ENCODE measurements at places on chromosomes 16 and 17.
A peak's percentile ranks its signal among the peaks of the same experiment; 100 is the strongest.

- no peaks in the 10 kb centered on the region for H3K27me3 ChIP-seq
- H3K36me3 ChIP-seq: no peaks in the 10 kb centered on the region
- DNase-seq: no peak
- H3K4me3 ChIP-seq: no peak overlapping the region
Measured at GRCh38 chr16:68000450-68000849, 1.2 kb upstream of the DPEP2 start.

GRCh38 chr17:50218771-50219315 lies 17.4 kb upstream of the COL1A1 start:
- H3K27me3 ChIP-seq: no peaks in the 10 kb centered on the region
- peak overlapping the region; percentile 46 for H3K27ac ChIP-seq
- no peaks in the 10 kb centered on the region for H3K36me3 ChIP-seq
- H3K4me1 ChIP-seq: peaks cover 25% of the 10 kb centered on the region
- peak overlapping the region; percentile 30 for H3K4me3 ChIP-seq

- no peak overlapping the region for H3K4me3 ChIP-seq
- no peak for DNase-seq
- no peak overlapping the region for H3K27ac ChIP-seq
- no peaks in the 10 kb centered on the region for H3K27me3 ChIP-seq
- H3K4me1 ChIP-seq: peaks cover 2% of the 10 kb centered on the region
Measured at GRCh38 chr17:68011199-68011665, 15.0 kb upstream of the C17orf58 start.

GRCh38 chr17:60676758-60677307 lies 818 bp upstream of the BCAS3 start:
- no peak for DNase-seq
- no peaks in the 10 kb centered on the region for H3K36me3 ChIP-seq
- H3K27me3 ChIP-seq: no peaks in the 10 kb centered on the region
- peaks cover 6% of the 10 kb centered on the region for H3K4me1 ChIP-seq

DNA sequence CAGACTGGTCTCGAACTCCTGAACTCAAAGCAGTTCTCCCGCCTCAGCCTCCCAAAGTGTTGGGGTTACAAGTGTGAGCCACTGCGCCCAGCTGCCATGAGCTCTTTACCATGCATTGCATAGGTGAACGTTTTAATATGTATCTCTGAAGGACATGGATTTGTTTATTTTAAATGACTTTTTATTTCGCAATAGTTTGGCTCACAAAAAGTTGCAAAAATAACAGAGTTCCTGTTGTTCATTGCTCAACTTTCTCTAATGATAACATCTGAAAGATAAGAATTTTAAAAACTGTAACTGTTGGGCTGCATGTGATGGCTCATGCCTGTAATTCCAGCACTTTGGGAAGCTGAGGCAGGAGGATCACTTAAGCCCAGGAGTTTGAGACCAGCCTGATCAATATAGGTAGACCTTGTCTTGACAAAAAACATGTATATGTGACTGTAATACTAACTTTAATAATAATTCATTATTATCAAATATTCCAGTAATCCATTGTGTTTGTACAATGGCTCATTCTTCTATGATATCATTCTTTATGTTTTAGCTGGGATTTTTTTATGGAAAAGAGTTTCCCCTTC lies 80.1 kb downstream of the ABCC1 start:
- H3K36me3 ChIP-seq: 0 out of 2 replicates have a peak, but pooled peaks cover 6% of the 10 kb centered on the region
- H3K27me3 ChIP-seq: no peaks in the 10 kb centered on the region
- no peaks in the 10 kb centered on the region for H3K4me1 ChIP-seq

DNA sequence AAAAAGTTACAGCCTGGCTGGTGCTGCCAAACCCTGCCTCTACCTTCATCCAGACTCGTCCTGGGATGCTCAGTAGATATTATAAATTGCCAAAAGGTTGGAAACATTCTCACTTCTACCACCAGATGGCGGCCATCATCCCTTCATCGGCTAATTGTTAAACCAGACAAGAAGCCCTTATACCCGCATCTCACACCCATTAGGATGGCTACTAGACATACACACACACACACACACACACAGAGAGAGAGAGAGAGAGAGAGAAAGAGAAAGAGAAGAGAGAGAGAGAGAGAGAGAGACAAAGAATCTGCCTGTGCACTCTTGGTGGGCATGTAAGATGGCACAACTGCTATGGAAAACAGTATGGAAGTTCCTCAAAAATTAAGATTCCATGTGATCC lies 15.0 kb upstream of the SCIMP start:
- H3K4me3 ChIP-seq: no peak overlapping the region
- peak; percentile 72 for DNase-seq
- no peaks in the 10 kb centered on the region for H3K27me3 ChIP-seq
- no peak overlapping the region for H3K27ac ChIP-seq

GRCh38 chr17:50169121-50169764 lies 3.4 kb downstream of the SGCA start:
- no peaks in the 10 kb centered on the region for H3K27me3 ChIP-seq
- peak overlapping the region; percentile 19 for H3K4me3 ChIP-seq
- DNase-seq: peak; percentile 78
- H3K27ac ChIP-seq: no peak overlapping the region
- H3K36me3 ChIP-seq: no peaks in the 10 kb centered on the region
- H3K4me1 ChIP-seq: peaks cover 46% of the 10 kb centered on the region

DNA sequence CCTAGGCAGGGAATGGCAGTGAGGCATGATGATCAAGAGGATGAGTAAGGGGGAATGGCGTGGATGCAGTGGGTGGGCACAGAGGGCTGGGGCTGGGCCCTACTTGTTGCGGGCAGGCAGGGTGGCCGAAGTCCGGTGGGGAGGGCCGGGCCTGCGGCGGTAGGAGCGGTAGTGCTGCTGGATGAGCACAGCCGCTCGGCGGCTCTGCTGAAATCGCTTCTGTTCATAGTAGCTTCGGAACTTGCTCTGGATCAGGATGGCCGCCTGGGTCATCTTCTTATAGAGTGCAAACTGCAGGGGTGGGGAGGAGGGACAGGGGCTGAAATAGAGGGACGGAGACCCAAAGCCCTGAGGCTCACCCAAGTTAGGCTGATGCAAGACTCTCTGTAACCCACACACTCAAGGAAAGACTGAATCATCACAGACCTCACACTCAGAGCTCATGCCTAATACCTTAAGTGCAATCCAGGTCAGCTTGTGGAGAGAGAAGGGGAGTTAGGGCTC lies 1.5 kb upstream of the SPAG7 start:
- peak overlapping the region; percentile 90 for H3K27ac ChIP-seq
- H3K27me3 ChIP-seq: no peaks in the 10 kb centered on the region
- DNase-seq: no peak
- H3K36me3 ChIP-seq: peaks cover 18% of the 10 kb centered on the region
- H3K4me3 ChIP-seq: peak overlapping the region; percentile 70

GRCh38 chr16:70634861-70635260 lies 11.5 kb upstream of the IL34 start:
- DNase-seq: no peak
- H3K4me3 ChIP-seq: no peak overlapping the region
- no peaks in the 10 kb centered on the region for H3K27me3 ChIP-seq
- H3K36me3 ChIP-seq: no peaks in the 10 kb centered on the region
- no peaks in the 10 kb centered on the region for H3K4me1 ChIP-seq

DNA sequence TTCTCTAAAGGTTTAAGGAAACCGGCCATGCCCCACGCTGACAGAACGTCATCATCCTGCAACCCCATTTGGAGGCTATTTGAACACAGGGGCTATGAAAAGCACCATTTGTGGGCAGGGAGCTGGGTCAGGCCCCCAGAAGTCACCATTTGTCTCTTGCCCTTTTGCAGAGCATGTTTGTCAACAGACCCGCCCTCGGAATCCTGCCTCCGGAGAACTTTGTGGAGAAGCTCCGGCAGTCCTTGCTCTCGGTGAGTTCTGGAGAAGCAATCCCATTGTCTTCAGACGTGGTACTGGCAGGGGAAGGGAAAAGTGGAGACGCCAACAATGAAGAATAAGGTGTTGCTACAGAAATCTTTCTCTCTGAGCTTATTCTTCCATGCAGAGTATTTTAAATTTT lies 33.5 kb downstream of the TMEM186 start:
- DNase-seq: no peak
- H3K36me3 ChIP-seq: no peaks in the 10 kb centered on the region
- no peak overlapping the region for H3K4me3 ChIP-seq

- no peak overlapping the region for H3K27ac ChIP-seq
- H3K27me3 ChIP-seq: no peaks in the 10 kb centered on the region
- H3K4me1 ChIP-seq: peaks cover 5% of the 10 kb centered on the region
- H3K4me3 ChIP-seq: no peak overlapping the region
- H3K36me3 ChIP-seq: no peaks in the 10 kb centered on the region
- no peak for DNase-seq
Measured at GRCh38 chr16:89179656-89180315, 8.2 kb downstream of the CDH15 start.

GRCh38 chr16:55391760-55392375 lies 67.9 kb downstream of the IRX6 start:
- H3K36me3 ChIP-seq: no peaks in the 10 kb centered on the region
- H3K27me3 ChIP-seq: peaks cover 36% of the 10 kb centered on the region
- no peak overlapping the region for H3K27ac ChIP-seq
- DNase-seq: no peak
- no peaks in the 10 kb centered on the region for H3K4me1 ChIP-seq

GRCh38 chr17:80827646-80828643 lies 163.7 kb upstream of the CHMP6 start:
- no peaks in the 10 kb centered on the region for H3K27me3 ChIP-seq
- peaks cover 44% of the 10 kb centered on the region for H3K4me1 ChIP-seq
- H3K36me3 ChIP-seq: peaks cover 5% of the 10 kb centered on the region
- no peak overlapping the region for H3K4me3 ChIP-seq

DNA sequence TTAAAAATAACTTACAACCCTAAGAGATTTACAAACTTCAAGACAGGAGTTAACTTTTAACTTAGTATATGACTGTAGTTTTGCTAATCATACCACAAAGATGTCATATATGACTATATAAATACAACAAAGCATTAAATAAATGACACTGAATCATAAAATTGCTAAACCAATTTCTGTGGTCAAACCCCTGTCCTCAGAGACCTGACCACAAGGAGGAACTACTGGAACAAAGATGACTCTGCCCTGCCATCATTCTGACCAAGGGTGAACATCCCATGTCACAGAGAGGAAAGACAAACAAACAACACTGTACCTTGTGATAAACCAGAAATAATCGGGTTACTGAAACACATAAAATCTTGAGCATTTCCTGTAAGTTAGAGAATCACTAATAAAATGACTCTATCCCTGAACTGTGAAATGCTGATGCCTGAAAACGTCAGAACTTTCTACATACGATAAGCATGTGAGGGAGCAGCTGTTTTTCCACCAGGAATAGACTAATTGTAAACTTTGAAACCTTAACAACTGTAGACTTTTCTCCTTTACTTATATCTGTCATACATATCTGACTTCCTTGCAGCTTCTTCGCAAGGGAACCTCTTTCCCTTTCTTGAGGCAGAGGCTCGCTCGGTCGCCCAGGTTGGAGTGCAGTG lies 47.9 kb downstream of the WDR59 start:
- peaks cover 18% of the 10 kb centered on the region for H3K36me3 ChIP-seq
- no peaks in the 10 kb centered on the region for H3K27me3 ChIP-seq
- no peak overlapping the region for H3K4me3 ChIP-seq
- no peaks in the 10 kb centered on the region for H3K4me1 ChIP-seq
- no peak for DNase-seq

- H3K4me3 ChIP-seq: no peak overlapping the region
- H3K27me3 ChIP-seq: no peaks in the 10 kb centered on the region
- H3K36me3 ChIP-seq: no peaks in the 10 kb centered on the region
Measured at GRCh38 chr16:12653820-12654392, 149.8 kb downstream of the CPPED1 start.

GRCh38 chr16:5186381-5186903 lies 88.8 kb upstream of the EEF2KMT start:
- no peaks in the 10 kb centered on the region for H3K4me1 ChIP-seq
- H3K27me3 ChIP-seq: no peaks in the 10 kb centered on the region
- H3K36me3 ChIP-seq: no peaks in the 10 kb centered on the region
- no peak overlapping the region for H3K27ac ChIP-seq
- no peak for DNase-seq

GRCh38 chr17:39736319-39737165 lies 1.2 kb upstream of the GRB7 start:
- H3K4me1 ChIP-seq: peaks cover 58% of the 10 kb centered on the region
- H3K36me3 ChIP-seq: no peaks in the 10 kb centered on the region
- peak; percentile 47 for DNase-seq
- H3K27ac ChIP-seq: peak overlapping the region; percentile 16
- H3K27me3 ChIP-seq: no peaks in the 10 kb centered on the region

- peak; percentile 12 for DNase-seq
- H3K4me1 ChIP-seq: peaks cover 15% of the 10 kb centered on the region
- H3K27ac ChIP-seq: peak overlapping the region; percentile 29
- peaks cover 4% of the 10 kb centered on the region for H3K36me3 ChIP-seq
Measured at GRCh38 chr16:4263504-4264436, 9.1 kb downstream of the TFAP4 start.

GRCh38 chr17:38587947-38588787 lies 17.6 kb downstream of the SRCIN1 start:
- no peaks in the 10 kb centered on the region for H3K36me3 ChIP-seq
- peaks cover 36% of the 10 kb centered on the region for H3K4me1 ChIP-seq
- H3K4me3 ChIP-seq: no peak overlapping the region
- no peaks in the 10 kb centered on the region for H3K27me3 ChIP-seq
- H3K27ac ChIP-seq: no peak overlapping the region
- no peak for DNase-seq

DNA sequence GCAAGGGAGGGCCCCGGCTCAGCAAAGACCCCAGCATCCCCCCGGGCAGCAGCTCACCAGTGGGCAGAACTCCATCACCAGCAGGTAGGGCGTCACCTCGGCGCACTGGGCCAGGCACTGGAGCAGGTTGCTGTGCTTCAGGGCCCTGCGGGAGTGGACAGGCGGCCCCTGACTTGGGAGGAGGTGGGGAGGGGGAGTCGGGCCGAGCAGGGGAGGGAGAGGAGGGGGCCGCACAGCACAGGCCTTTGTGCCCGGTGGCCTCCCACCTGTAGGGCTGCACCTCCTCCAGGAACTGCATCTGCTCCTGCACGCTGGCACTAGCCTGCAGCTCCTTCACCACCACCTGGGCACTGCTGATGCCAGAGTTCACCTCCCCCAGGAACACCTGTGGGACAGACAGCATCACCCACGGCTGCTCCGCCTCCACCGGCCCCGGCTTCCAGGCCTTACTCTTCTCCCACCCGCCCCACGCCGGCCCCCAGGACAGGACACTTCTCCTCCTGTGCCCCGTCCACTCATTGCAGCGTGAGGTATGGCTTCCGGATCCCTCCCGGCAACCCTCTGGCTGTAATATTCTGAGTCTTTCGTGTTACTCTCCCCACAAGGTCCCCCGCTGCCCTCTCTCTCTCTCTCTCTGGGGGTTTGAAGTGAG lies 37.7 kb upstream of the PVALEF start:
- H3K27me3 ChIP-seq: no peaks in the 10 kb centered on the region
- no peaks in the 10 kb centered on the region for H3K36me3 ChIP-seq
- no peak overlapping the region for H3K4me3 ChIP-seq
- DNase-seq: no peak
